Progenitor cell of endocrine pancreas (in vitro differentiated cells): ENCODE measurements at places on chromosomes 6 and 20.

DNA sequence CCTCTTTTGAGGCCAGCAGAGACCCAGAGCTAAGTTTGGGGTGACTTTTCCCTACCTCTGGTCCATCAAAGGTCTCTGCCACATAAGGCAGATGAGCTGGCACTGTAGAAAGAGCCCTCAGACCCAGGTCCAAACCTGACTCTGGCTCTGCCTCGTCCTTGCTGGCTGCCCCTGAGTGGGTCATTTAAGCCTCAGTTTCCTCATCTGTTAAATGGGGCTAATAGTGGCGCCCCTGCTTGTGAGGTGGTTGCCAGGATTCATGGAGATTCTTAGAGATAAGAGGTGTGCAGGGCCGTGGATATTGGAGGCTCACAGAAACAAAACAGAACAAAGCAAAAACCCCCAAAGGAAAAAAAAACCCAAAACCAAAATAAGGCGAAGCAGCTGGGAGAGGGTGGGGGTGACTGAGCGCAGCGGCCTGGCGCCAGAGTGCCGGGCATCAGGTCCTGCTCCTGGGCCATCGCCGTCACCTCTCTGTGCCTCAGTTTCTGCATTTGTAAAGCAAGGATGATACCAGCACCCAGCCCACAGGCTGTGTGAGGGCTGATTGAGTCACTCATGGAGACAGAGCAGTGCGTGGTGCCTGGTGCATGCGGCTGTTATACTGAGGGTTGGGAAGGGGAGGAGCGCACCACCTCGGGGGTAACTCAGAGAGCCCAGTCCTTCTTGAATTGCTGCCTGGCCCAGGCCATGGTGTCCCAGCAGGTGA is 133.8 kb upstream of the PTPN1 start:
- no peak for DNase-seq

DNA sequence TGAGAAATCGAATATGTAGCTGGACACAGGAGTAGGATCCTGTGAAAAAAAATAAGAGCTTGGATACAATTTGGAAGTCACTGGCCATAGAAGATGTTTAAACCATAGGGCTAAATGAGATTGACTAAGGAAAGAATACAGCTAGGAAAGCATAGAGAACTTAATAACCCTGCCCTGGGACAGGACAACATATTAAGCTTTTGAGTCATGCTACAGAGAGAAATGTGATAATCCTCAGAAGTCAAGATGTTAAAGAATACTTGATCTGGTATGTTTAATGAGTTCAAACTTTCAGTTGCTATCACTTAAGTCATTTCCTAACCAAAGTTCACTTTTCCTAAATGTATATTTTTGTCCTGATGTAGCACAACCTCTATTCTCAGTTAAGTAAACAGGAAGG is 154.6 kb upstream of the TSHZ2 start:
- DNase-seq: no peak

GRCh38 chr6:127538750-127539264 is 19.7 kb upstream of the MTCL3 start:
- no peak for DNase-seq

DNA sequence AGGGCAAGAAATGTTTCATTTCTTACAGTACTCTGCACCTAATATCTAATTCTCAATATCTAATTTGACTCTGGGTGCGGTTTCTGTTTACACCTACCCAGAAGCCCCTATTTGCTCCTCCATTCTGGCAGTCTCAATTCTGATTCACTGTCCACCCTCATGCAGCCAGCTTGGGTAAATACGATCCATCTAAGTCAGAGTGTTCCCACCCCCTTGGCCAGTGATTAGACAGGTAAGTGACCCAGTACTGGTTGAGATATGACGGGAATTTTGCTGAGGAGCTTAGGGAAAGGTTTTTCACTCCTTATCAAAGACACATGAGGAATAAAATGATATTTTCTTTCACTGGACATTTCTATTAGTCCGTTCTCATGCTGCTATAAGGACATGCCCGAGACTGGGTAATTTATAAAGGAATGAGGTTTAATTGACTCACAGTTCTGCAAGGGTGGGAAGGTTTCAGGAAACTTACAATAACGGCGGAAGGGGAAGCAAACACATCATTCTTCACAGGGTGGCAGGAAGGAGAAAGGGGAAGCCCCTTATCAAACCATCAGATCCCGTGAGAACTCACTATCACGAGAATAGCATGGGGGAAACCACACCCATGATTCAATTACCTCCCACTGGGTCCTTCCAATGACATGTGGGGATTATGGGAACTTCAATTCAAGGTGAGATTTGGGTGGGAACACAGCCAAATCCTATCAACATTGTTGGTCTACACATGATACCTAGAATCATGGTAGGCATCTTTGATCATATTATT is 29.4 kb downstream of the GLO1 start:
- DNase-seq: no peak

- no peak for DNase-seq
Measured at GRCh38 chr6:11431455-11431937, 106.1 kb upstream of the TMEM170B start.

DNA sequence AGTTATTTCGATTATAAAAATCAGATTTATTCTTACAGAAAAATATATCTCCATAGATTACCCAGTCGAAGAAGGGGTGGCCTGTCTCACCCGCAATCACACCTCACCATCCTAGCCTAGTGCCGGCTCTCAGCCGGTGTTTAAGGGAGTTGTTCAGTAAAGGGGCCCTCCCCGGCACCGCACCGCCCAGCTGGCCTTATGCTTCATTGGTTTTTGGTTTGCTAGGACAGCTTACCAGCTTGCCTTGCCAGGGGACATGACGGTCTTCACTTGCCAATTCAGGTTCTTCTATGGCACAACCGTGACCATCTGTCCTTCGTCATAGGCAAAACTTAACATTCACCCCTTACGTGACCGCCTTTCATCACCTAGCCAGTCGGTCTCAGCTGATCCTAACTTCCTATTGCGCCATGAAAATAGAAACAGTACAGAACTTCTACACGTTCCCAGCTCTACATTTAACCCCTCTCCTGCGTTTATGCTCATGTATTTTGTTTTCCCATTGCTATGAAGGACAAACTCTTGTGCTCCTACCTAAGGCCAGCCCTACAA is 44.7 kb upstream of the SLC22A16 start:
- no peak for DNase-seq

DNA sequence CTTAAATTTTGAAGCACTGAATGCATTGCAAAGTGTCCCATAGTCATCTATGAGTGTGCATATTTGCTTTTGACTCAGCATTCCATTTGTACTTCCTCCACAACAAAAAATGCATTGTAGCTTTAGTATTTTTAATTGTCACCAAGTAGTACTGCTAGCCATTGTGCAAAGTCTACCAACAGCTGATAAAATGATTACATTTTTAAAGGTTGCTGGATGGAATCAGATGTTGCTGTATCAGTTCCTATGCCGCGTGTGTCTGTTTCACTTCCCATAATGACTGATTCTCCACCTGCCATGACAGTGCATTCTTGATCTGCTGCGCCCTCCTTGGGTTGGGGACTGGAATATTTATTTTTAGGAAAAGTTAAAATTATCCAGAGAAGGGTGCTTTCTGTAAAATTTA is 41.2 kb downstream of the SLX4IP start:
- DNase-seq: no peak

DNA sequence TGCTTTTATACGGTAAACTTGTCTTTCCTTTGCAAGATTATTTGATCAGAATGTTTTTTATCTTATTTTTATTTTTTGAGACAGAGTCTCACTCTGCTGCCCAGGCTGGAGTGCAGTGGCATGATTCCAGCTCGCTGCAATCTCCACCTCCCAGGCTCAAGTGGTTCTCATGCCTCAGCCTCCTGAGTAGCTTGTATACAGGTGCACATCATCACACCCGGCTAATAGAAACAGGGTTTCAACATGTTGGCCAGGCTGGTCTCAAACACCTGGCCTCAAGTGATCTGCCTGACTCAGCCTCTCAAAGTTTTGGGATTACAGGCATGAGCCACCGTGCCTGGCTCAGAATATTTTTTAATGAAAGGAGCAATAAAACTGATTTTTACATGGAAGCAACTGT is 8.9 kb upstream of the LPIN3 start:
- no peak for DNase-seq

GRCh38 chr6:139017227-139017626 is 11.3 kb upstream of the ABRACL start:
- DNase-seq: no peak

DNA sequence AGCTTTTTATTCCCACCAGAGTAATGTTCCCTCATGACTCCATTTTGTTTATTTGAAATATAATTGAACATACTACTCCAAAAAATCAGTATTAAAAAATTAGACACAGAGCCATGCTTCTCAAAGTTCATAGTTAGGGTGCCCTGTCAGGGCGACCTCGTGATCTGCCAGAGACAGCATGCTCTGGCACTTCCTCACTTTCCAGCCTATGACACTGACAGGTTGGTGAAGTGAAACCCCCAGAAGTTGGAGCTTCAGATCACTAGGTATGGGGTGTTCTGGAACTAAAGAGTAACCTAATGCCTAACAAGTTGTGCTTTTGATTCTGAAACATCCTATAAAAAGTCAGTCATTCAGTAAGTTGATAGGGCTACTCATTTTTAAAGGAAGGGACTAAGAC is 93.0 kb downstream of the TBC1D7 start:
- no peak for DNase-seq

DNA sequence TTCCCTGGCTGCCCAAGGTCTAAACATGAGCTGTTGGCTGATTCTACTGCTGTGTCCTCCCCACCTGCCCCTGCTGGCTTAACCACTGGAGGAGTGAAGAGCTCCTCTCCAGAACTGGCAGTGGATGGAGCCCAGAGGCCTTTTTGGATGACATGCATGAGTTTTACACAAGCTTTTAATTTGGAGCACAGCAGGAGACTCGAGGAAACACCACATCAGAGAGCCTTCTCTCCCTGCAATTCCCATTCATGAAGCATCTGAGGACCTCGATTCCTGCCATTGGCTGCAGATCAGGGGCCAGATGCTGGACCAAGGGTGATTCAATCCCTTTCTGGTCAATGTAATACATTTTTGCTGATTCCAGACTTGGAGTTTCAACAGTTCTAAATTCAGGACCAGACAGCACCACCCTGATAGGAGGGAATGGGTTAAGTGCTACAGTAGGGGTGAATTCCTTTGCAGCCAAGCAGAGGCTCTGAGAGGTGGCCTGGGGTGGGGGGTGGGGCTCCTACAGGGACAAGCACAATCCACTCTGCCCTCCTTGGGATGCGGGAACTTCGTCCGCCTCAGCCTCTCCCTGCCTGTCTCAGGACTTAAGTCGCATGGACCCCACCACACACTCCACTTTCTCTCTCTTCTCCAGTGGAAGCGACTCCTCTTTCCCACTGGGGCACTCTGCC is 599 bp upstream of the PSORS1C1 start:
- no peak for DNase-seq

- DNase-seq: no peak
Measured at GRCh38 chr20:49323622-49324238, 45.9 kb upstream of the ZNFX1 start.
